NCI-H510A (cell line): ENCODE measurements at places on chromosomes 11 and 22.
A peak's percentile ranks its signal among the peaks of the same experiment; 100 is the strongest.

DNA sequence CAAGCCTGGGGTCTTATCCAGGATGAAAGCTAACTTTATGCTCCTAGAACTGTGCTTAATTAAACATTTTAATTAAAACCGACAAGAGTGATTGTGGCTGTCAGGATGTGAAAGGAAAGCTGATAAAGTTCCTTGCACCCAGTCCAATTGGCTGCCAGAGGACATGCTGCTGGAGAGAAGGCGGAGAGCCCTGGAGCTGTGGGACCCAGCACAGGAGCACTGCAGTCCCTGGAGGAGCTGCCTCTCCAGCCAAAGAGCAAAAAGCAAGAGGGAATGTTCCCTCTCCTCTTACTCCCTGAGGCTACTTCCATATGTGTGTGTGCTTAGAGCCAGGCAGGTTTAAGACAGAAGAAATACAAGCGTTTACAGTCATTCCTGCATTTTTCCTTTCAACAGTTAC is 118.6 kb downstream of the OPCML start:
- DNase-seq: no peak

DNA sequence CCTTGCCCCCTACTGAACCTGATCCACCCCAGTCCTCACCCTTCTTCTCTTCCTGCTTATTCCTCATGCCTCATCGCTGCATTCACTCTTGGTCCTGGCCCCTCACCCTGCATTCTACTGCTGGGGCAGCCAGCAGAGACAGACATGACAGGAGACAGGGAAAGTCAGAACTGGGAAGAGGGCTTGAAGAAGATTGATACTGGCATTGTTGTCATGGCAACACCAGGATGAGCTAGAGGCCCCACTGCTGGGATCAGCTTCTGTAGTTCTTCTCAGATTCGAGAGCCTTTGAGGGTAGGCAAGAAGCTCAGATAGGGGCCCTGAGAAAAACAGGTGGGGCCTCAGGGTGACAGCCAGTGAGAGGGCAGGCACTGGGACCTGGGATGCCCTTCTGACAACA is 264.3 kb downstream of the MIAT start:
- DNase-seq: no peak

GRCh38 chr11:6746086-6746618 is 25.6 kb downstream of the OR2AG2 start:
- DNase-seq: no peak

DNA sequence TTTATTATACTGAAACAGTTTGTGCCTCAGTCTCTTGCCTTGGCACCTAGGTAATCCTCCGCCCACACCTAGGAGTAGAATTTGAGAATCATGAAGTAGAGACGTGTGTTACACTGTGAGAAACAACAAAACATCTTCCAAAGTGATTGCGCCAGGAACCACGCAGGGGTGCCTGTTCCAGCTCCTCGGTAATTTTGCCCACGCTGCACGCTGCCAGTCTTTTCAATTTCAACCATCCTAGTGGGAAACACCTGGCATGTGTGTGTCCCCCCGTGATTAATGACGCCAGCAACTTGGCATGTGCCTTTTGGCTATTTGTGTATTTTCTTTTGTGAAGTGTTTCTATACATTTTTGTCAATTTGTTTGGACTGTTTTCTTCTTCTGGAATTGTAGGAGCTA is 919.1 kb downstream of the BRD1 start:
- DNase-seq: no peak

DNA sequence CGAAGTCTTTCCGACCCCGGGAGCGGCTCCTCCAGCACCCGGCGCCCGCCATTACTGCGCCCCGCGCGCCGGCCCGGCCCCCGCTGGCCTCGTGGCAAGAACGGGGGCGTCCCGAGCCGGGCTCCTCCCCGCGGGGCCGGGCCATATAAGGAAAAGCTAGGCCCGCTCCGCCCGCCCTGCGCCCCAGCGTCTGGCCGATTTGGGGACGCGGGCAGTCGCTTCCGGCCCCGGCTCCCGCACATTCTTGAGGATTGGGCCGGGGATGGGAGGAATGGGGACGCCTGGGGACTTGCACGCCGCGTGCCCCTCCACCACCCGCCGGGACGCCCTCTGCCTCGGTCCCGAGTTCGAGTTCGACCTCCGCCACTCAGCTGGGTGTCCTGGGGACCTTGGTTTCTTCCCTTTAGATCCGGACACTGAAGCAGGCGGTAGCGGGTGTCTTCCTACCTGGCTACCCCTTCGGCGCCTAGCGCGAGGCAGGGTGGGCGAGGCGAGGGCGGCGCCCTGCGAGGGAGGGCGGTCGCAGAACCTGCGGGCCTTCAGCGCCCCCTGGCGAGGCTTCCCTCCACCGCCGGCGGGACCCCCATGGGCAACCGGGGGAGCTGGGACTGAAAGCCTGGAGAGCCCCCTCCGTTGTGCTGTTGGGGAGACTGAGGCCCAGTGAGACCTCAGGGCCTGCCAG is 3.8 kb downstream of the SMTN start:
- DNase-seq: no peak

DNA sequence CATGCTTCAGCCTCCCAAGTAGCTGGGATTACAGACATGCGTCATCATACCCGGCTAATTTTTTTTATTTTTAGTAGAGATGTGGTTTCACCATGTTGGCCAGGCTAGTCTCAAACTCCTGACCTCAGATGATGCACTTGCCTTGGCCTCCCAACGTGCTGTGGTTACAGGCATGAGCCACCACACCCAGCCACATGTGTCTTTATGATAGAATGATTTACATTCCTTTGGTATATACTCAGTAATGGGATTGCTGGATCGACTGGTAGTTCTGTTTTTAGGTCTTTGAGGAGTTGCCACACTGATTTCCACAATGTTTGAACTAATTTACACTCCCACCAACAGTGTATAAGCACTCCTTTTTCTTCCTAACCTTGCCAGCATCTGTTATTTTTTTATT is 276.2 kb downstream of the METTL15 start:
- no peak for DNase-seq

DNA sequence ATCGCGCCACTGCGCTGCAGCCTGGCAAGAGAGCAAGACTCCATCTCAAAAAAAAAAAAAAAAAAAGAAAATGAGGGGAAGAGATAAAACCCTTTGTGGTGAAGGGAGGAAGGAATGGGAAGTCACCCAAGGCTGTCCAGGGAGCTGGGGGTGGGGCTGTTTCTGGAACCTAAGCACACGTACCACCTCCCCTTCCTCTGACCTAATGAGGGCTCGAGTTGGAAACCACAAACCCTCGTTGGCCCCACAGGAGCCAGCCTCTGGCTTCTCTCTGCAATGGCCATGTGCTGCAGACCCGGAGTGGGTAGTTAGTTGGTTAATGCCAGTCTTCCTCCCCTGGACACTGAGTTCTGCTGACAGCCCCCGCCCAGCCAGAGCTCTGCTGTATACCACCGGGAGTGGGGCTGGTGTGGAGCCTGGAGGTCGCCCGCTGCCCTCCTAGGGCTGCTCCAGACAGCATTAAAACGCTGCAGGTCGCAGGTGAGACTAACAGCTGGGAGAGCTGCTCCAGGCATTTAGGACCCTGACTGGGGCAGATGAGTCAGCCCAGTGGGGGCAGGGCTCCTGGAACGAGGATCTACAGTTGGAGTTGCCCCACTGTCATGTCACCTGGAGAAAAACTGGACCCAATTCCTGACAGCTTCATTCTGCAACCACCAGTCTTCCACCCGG is at the start of gene LGALS12:
LGALS12 (plus strand) TSS at position 228 of the 672 bp plus-strand sequence; CDS start at position 603, 375 bp downstream.
- no peak for DNase-seq

- DNase-seq: no peak
Observed at GRCh38 chr11:10497371-10498021, 42.4 kb downstream of the AMPD3 start.

- no peak for DNase-seq
Observed at GRCh38 chr22:23119494-23120414, 22.0 kb downstream of the RSPH14 start.

GRCh38 chr11:105701098-105701497 is 91.2 kb downstream of the GRIA4 start:
- no peak for DNase-seq

DNA sequence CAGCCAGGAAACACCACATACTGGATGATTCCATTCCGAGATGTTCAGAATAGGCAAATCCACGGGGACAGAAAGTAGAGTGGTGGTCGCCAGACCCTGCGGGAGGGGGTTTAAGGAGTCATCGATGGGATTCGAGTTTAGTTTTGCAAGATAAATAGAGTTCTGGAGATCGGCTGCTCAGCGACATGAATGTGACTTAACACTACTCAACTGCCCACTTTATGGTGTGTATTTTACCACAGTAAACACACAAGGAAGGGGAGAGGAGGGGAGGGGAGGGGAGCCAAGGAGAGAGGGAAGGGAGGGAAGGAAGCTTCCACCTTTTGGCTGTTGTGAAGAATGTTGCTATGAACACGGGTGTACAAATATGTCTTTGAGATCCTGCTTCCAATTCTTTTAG is 10.4 kb upstream of the ARHGAP8 start:
- DNase-seq: no peak

DNA sequence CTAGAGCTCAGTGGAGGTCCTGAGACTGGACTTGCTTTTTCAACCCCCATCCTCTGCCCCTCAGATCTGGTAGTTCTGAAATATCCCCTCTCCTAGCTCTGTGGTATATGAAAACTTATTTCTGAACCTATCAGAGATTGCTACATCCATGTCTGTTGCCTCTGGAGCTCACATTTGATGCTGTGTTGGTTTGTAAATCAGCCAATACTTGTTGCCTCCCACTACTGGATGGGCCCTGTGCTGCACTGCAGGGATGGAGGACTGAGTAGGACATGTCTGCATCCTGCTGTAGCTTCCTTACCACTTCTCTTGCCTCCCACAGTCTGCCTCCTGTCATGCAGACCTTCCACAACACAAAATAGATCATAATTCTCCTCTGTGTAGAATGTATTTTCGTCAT is 5.2 kb downstream of the OLFML1 start:
- DNase-seq: no peak

- no peak for DNase-seq
Observed at GRCh38 chr11:45252134-45252856, 33.8 kb downstream of the SYT13 start.

- no peak for DNase-seq
Observed at GRCh38 chr11:119370486-119371046, 10.9 kb downstream of the USP2 start.

- no peak for DNase-seq
Observed at GRCh38 chr22:32794449-32795213, 6.9 kb upstream of the TIMP3 start.

GRCh38 chr11:128357073-128357472 is 230.3 kb downstream of the ETS1 start:
- no peak for DNase-seq

- no peak for DNase-seq
Observed at GRCh38 chr22:23632178-23632577, at the start of gene DRICH1. TSS of gene DRICH1 (minus strand) at chr22:23632321. CDS start at chr22:23632023, 298 bp downstream.

DNA sequence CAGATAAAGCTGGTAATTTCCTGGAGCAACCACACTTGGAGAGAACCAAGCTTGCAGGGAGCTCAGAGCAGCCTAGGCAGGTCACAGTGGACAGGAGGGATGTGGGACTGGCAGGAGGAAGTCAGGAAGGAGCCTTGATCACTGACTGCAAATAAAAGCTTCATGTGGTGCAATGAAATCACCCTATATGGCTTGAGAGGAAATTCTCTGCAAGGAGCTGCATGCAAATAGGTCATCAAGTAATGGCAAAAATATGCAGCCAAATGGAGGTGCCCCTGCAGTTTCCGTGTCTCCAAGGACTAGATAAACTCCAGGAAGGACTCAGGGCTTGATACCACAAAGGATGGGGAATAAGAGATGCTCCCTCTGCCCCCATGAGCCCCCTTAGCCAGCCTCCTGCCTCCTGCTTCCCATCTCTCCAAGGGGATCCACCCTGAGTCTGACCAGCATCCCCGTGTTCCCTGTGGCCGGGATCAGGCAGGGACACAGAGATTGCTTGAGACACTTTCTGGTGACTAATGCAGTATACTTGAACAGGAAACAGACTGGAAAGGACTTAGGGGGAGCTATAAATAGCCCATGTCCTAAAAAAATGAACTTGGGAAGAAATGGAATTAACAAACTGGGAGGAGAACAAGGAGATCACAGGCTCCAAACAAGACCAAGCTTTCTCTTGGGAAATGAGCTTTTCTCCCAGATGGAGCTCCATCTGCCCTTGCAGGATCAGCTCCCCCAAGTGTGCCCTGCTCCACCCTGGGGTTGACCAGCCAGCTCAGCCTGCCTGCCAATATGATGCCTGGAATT is 23.9 kb upstream of the MICAL2 start:
- DNase-seq: no peak

- no peak for DNase-seq
Observed at GRCh38 chr11:105381941-105382340, 227.9 kb upstream of the GRIA4 start.

- DNase-seq: no peak
Observed at GRCh38 chr11:69425895-69426544, 55.4 kb upstream of the LINC01488 start.

- DNase-seq: no peak
Observed at GRCh38 chr11:78802058-78802761, 227.5 kb upstream of the NARS2 start.

DNA sequence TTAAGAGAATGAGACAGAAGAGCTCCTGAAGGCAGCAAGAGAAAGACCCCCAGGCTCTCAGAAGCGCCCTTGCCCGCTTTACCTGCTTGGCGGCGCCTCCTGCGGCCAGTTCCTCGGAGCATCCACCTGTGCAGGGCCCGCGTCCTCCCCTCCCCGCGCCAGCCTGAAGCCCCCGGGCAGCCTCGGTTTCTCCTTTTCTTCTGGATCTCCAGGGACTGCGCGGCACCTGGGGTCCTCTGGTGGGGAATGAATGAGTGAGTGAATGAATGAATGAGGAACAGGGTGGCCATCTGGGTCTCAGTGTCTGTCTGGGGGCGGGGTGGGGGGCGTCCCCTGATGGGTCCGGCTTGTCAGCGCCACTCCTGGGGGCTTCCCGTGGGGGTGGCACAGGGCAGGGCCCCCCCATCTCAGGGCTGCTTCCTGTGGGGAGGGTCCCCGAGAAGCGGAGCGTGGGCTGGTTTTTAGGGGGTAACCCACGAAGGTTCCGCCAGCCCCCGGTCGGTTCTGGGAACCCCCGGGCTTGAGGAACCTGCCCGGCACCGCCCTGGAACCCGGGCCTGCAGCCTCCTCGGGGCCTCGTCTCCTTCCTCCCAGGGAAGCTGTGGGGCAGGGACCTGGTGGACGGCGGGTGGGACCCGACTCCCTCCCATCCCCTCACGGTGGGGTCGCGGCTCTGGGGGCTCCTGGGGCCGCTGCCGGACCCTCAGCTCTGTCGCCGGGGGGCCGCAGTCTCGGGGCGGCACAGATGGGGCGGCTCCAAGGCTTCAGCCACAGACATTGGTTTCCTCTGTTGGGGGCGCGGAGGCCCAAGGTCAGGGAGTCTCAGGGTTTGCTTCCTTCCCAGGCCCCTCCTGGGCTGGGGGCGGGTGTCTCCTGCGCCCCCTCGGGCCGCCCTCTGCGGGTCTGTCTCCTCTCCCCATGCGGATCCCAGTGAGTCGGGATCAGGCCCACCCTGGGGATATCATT is 8.3 kb upstream of the KRTAP5-7 start:
- DNase-seq: no peak

GRCh38 chr11:35615921-35616900 is 2.0 kb upstream of the FJX1 start:
- no peak for DNase-seq

- peak; percentile 55 for DNase-seq
Observed at GRCh38 chr11:110376711-110377324, 52.9 kb upstream of the FDX1 start.

- DNase-seq: no peak
Observed at GRCh38 chr11:61851900-61852295, 23.8 kb downstream of the FADS2 start.

- peak; percentile 1 for DNase-seq
Observed at GRCh38 chr11:127733552-127733951, 733.0 kb upstream of the KIRREL3 start.
